Stomach (tissue), 19 donors: ENCODE measurements at places on chromosomes 6 and 20. TPM values are rescaled to one million over a fixed set of nuclear protein-coding genes. Genes with fewer than 3 reads are reported as not detected.

- H3K27me3 ChIP-seq, result no peaks in the 10 kb centered on the region
- no peak overlapping the region for H3K27ac ChIP-seq
- H3K4me3 ChIP-seq, result no peak overlapping the region
- H3K4me1 ChIP-seq, result peaks cover 30% of the 10 kb centered on the region
- H3K36me3 ChIP-seq, result no peaks in the 10 kb centered on the region
Observed at GRCh38 chr6:2873643-2874042, 29.5 kb downstream of the SERPINB9 start.

DNA sequence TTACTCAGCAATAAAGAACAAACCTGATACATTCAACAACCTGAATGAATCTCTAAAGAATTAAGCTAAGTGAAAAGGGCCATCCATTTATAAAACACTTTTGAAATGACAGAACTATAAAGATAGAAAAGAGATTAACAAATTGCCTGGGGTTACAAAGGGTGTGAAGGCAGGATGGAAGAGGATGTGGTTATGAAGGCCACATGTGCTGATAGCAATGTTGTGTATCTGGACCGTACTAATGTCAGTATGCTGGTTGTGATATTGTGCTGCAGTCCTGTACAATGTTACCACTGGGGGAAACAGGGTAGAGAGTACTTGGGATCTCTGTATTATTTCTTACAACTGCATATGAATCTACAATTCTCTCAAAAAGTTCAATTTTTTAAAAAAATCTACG, 36.4 kb downstream of the ELOVL5 start:
- H3K4me1 ChIP-seq, result peaks cover 62% of the 10 kb centered on the region
- no peaks in the 10 kb centered on the region for H3K27me3 ChIP-seq
- no peak overlapping the region for H3K4me3 ChIP-seq
- H3K36me3 ChIP-seq, result no peaks in the 10 kb centered on the region

- H3K36me3 ChIP-seq, result no peaks in the 10 kb centered on the region
- no peaks in the 10 kb centered on the region for H3K27me3 ChIP-seq
- H3K4me3 ChIP-seq, result no peak overlapping the region
- peaks cover 26% of the 10 kb centered on the region for H3K4me1 ChIP-seq
- peak; percentile 39 for DNase-seq
Observed at GRCh38 chr6:117605169-117605826, 3.0 kb upstream of the GOPC start.

DNA sequence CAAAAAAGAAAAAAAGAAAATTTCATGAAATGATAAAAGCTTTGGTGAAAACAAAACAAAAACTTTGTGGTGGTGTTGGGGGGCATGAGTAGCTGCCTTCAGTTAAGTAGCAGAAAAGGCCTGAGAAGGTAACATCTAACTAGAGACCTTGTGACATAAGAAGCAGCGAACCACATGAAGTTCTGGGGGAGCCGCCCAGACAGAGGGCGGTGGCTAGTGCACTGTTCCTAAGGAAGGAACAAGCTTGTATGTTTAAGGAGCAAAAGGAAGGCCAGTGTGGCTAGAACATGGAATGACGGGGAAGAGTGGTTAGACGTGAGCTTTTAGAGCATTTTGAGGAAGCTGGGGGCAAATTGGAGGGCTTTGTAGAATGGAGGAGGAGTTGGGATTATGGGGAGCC, 7.5 kb upstream of the RSPH3 start:
- no peak overlapping the region for H3K4me3 ChIP-seq
- DNase-seq, result no peak

- H3K4me1 ChIP-seq, result peaks cover 4% of the 10 kb centered on the region
- no peak overlapping the region for H3K4me3 ChIP-seq
- peak; percentile 88 for DNase-seq
- peaks cover 87% of the 10 kb centered on the region for H3K36me3 ChIP-seq
- H3K27ac ChIP-seq, result peak overlapping the region; percentile 65
Observed at GRCh38 chr20:48945840-48946514, 24.5 kb downstream of the ARFGEF2 start.

Gene PDE10A
- 4.0 TPM for total RNA-seq

Gene RWDD1
- 30.8 TPM for total RNA-seq

Gene METTL24
- 15.4 TPM for total RNA-seq

Gene CLPSL2
- total RNA-seq, result not detected

DNA sequence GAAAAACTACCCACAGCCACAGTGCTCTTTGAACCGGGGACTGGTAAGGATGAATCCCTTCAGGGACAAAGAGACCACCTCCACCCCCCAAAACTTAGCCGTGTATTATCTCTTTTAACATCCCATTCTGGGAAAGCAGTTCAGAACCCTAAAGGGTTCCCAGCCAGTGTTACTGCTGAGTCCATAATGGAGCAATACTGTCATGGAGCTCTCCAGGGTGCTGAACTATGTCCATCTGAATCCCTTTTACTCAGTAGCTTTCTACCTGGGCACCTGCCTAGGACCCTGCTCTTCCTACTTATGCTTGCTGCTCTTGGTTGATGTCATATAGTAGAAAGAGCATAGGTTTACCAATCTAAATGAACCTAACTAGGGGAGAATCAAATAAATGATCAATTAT, 22.3 kb upstream of the SAYSD1 start:
- DNase-seq, result peak; percentile 29
- no peaks in the 10 kb centered on the region for H3K36me3 ChIP-seq
- H3K27me3 ChIP-seq, result peaks cover 10% of the 10 kb centered on the region
- no peak overlapping the region for H3K4me3 ChIP-seq

GRCh38 chr6:32436995-32437836, 2.5 kb upstream of the HLA-DRA start:
- DNase-seq, result no peak
- no peak overlapping the region for H3K27ac ChIP-seq
- no peaks in the 10 kb centered on the region for H3K36me3 ChIP-seq
- no peaks in the 10 kb centered on the region for H3K4me1 ChIP-seq
- no peaks in the 10 kb centered on the region for H3K27me3 ChIP-seq

DNA sequence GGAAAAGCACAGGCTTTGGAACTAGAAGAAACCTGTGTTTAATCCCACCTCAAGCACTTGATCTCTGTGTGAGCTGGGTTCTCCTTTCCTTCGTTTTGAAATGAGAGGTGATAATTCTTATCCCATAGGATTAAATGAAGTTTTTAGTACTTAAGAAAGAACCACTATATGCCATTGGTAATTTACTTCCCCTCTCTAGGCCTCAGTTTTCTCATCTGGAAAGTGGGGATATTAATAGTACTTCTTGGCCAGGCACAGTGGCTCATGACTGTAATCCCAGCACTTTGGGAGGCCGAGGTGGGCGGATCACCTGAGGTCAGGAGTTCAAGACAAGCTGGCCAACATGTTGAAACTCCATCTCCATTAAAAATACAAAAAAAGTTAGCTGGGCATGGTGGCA, 14.1 kb downstream of the REM1 start:
- H3K4me1 ChIP-seq, result peaks cover 10% of the 10 kb centered on the region
- no peak for DNase-seq
- H3K27me3 ChIP-seq, result peaks cover 18% of the 10 kb centered on the region
- no peak overlapping the region for H3K4me3 ChIP-seq
- H3K36me3 ChIP-seq, result no peaks in the 10 kb centered on the region

Gene PSMB1
- total RNA-seq, result 229 TPM

DNA sequence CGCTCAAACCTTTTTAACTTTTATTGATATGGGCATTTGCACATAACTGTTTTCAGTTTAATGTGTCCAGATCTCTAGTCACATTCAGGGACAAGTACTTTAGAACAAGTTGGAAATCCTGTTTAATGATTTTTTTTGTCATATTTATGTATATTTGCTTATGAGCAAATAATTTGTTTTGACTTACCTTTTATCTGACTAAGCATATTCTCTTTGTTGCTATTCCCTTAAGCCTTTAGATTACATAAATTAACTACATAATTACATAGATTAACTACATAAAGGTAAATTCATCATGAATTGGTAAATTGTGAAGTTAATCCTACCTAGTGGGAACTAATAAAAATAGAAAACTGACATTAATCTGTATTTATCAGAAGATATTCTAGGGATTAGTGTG, 523.5 kb upstream of the MAN1A1 start:
- no peaks in the 10 kb centered on the region for H3K27me3 ChIP-seq
- no peak overlapping the region for H3K4me3 ChIP-seq
- no peaks in the 10 kb centered on the region for H3K36me3 ChIP-seq
- H3K4me1 ChIP-seq, result no peaks in the 10 kb centered on the region
- no peak overlapping the region for H3K27ac ChIP-seq

Gene NR2E1
- not detected for total RNA-seq

DNA sequence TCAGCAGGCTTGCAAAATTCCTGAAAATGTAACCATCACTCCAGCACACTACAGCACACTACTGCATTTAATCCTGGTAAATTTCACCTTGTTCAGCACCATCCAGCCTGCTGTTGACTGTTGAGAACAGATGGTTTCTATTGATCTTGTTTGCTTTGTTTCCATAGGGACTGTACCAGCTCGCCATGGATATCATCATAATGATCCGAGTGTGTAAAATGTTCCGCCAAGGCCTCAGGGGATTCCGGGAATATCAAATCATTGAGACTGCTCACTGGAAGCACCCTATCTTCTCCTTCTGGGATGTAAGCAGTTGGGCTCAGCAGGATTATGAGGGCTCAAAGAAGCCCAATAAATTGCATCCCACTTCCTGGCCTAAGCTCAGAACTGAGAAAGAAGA, 4.1 kb downstream of the CNBD2 start:
- H3K4me3 ChIP-seq, result no peak overlapping the region
- no peak overlapping the region for H3K27ac ChIP-seq
- H3K4me1 ChIP-seq, result no peaks in the 10 kb centered on the region
- DNase-seq, result peak; percentile 55
- no peaks in the 10 kb centered on the region for H3K36me3 ChIP-seq

GRCh38 chr20:53133628-53134027, 161.5 kb downstream of the TSHZ2 start:
- no peak for DNase-seq
- no peaks in the 10 kb centered on the region for H3K4me1 ChIP-seq
- H3K27me3 ChIP-seq, result no peaks in the 10 kb centered on the region
- H3K27ac ChIP-seq, result no peak overlapping the region

- H3K27ac ChIP-seq, result peak overlapping the region; percentile 96
- peak overlapping the region; percentile 83 for H3K4me3 ChIP-seq
- peak; percentile 40 for DNase-seq
Observed at GRCh38 chr6:124962639-124963415, 590 bp downstream of the RNF217 start.
